Activated B cell treated with CpG ODN at 0.5 μM for 24 hours (primary cell): ENCODE measurements at places on chromosomes 12 and 14. TPM values are rescaled to one million over a fixed set of nuclear protein-coding genes. Genes with fewer than 3 reads are reported as not detected.

GRCh38 chr12:92124689-92125029 is 21.0 kb downstream of the BTG1 start:
- DNase-seq, result no peak

The TMEM132C gene
- total RNA-seq, result not detected in 2 replicates

- DNase-seq, result no peak
Observed at GRCh38 chr12:21336656-21337055, 1.9 kb upstream of the SLCO1A2 start.

The FGD6 gene
- total RNA-seq, result 3.7 and 5.4 TPM in 2 replicates

DNA sequence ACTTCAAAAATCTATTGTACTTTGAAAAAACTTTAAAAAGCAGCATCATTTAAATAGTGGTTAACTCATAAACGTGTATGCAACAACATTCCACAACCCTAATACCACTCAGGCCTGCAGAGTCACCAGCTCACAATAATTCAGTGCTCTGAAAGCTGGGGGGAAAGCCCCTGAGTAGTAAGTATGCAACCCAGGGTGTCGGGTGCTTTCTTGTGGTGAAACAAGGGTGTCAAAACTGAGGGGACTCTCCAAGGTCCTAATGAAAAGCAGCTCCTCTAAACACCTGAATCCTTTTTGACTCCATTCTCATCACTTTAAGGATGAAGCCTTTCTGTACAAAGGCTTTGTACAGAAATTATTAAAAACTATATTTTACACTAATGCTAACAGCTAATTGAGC is 33.7 kb downstream of the FGFR1OP2 start:
- no peak for DNase-seq

DNA sequence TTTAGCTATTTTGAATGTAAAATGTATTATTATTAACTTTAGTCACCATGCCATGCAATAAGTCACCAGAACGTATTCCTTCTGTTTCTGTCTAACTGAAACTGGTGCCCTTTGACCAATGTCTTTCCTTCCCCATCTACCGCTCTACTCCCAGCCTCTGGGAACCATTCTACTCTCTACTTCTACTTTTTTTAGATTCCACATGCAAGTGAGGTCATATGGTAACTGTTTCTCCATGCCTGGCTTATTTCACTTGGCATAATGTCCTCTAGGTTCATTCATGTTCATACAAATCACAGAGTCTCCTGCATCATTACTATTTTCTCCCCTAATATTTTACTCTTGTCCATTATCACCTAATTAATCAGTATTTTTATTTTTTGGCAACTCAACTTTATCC is 160.1 kb downstream of the TMX1 start:
- no peak for DNase-seq

DNA sequence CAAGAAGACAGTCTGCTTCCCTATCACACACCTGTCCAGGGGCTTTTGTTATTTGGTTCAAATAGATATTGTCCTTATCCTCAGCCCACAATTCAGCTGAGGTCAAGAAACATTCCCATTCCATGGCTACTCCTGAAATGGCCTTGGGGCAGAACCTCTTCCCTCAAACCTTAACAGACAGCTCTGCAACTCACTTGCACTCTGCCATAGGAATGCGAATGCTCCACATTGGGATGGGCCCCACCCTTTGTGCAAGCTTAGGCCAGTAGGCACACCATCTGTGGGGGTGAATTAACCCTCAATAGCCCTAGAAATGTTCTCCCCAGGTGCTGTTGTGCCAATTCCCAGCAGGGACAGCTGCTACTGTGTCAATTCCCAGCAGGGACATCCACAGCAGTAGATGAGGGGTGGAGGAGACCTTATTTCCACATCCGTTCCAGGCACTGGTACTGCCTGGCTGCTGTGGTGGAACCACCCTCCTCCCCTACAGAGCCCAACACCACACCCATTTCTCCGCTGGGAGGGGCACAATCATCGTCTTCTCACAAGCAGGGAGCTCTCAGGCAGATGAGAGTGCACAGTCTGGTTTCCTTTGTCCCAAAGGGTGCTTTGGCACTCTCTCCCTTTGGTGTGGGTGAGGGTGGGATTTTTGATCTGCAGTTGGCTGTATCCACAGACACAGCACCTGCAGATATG is 42.3 kb upstream of the GLIPR1 start:
- no peak for DNase-seq

DNA sequence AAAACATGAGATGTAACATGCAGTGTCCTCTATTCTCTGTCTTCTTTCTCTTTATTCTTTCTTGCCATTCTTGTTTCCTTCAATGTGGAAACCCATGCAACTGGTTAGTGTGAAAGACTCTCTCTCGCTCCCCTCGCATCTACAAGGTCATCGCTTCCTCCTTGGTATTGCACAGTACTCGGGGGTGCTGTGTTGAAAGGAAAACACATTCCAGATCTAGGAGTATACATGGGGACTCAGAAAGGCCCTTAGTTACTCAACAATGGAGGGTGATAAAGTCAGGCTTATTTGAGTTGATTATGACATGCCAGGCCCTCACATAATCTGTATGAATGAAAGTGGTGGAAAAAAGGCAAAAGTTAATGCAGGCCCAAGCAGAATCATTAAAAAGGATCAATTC is 75.5 kb upstream of the OVCH1 start:
- no peak for DNase-seq

- no peak for DNase-seq
Observed at GRCh38 chr12:67520606-67521005, 127.9 kb upstream of the DYRK2 start.

DNA sequence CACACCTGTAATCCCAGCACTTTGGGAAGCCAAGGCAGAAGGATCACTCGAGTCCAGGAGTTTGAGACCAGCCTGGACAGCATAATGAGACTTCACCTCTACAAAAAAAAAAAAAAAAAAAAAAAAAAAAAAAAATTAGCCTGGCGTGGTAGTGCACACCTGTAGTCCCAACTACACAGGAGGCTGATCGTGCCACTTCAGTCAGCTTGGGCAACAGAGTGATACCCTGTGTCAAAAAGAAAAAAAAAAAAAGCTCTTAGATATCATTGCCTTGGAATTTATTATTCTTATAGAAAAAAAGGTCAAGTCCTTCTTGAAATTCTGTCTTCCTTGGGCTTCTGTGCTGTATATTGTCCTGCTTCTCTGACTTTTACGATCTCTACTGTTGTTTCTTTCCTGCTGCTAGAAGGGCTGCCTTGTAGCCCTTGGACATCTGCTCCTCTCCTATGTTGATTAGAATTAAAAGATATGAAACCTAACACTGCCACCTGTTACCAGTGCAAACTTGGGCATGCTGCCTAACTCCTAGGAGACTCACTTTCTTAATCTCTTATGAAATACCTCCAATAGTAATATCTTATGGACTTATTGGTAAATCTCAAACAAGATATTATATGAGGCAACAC is 5.7 kb downstream of the TMEM19 start:
- no peak for DNase-seq

DNA sequence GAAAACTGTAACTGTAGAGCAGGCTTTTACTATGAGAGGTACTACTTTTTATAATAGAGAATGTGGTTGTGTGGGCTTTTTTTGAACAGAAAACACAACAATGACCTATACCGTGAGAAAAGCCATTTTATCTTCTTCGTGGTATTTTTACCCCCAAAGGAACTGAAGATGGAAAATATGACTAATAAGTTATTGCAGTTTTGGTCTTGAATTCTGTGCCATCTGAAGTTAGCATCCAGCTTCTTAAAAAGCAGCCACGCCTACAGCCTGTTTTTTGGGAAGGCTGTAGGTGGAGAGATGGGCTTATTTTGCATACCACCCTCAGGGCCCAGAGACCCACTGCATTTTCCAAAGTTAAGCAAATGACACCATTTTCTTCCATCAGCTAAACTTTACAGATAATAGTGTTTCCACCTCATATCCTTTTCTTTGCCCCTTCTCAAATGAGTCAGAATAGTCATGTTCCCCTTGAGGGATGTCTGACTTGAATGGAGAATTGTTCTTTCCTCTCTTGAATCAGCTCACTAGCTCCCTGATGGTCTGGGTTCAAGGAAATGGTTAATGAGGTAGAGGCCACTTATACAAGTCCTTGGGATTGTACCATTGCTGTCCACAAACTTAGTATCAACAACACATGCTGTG is 53.0 kb downstream of the TBC1D30 start:
- no peak for DNase-seq

The PAPLN gene
- 0.42 and 0.46 TPM in 2 replicates for total RNA-seq

DNA sequence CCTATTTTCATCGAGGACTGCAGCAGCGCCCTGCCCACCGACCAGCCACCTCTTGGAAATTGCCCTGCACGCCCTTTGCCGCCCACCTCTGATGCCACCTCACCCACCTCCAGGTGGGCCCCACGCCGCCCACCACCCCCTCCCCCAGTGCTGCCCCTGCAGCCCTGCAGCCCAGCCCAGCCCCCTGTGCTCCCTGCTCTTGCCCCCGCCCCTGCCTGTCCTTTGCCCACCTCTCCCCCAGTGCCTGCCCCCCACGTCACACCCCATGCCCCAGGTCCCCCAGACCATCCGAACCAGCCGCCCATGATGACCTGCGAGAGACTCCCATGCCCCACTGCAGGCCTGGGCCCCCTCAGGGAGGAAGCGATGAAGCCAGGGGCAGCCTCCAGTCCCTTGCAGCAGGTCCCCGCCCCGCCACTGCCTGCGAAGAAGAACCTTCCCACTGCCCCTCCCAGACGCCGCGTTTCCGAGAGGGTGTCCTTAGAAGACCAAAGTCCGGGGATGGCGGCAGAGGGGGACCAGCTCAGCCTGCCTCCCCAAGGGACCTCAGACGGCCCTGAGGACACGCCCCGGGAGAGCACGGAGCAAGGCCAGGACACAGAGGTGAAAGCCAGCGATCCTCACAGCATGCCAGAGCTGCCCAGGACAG is 96.5 kb downstream of the LGMN start:
- no peak for DNase-seq

GRCh38 chr14:34180869-34181268 is 230.0 kb upstream of the EGLN3 start:
- no peak for DNase-seq

The EXOC3L4 gene
- total RNA-seq, result not detected in 2 replicates

The KRT8 gene
- total RNA-seq, result 0.33 and 0.34 TPM in 2 replicates

The FITM1 gene
- total RNA-seq, result 2.3 and 2.4 TPM in 2 replicates

GRCh38 chr14:53824061-53824460 is 132.6 kb downstream of the BMP4 start:
- no peak for DNase-seq

GRCh38 chr12:130557886-130558765 is 158.0 kb downstream of the RIMBP2 start:
- DNase-seq, result no peak

GRCh38 chr12:53670308-53670707 is 5.6 kb downstream of the ATP5MC2 start:
- no peak for DNase-seq

GRCh38 chr14:29663281-29663801 is 264.3 kb downstream of the PRKD1 start:
- no peak for DNase-seq

The DHRS4L2 gene
- total RNA-seq, result 12.7 and 17.9 TPM in 2 replicates

The RNFT2 gene
- 7.5 and 8.7 TPM in 2 replicates for total RNA-seq

The VWF gene
- total RNA-seq, result not detected in 2 replicates

DNA sequence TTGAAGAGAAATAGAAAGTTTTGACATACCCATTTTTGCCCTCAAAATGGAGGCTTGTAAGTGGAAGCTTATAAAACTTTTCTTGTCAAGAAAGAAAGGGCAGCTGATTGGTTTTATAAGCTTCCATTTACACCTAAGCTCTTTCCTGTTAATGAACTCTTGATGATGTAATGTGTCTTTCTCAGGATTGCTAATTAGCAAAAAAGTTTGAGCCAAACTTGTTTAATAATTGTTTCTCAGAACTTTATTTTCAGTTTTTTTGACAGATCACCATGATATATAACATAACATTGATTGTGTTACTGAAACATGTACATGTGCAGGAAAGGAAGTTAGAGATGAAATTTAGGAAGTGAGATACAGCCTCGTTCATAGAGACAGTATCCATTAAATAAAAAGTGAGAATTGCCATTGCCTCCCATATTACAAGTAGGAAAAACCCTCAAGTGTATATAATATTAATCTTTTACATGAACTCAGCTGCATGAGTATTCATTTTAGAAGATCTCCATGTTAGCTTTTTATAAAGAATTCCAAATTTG is 26.8 kb downstream of the RIC8B start:
- DNase-seq, result no peak

The KCNK13 gene
- not detected in 2 replicates for total RNA-seq

GRCh38 chr12:123150744-123151456 is at the start of gene PITPNM2:
TSS of gene PITPNM2 (minus strand) at chr12:123151090. CDS start at chr12:123034590, 116,500 bp downstream.
- DNase-seq, result peak; percentile 68

The CLEC6A gene
- not detected in 2 replicates for total RNA-seq

The IQSEC3 gene
- total RNA-seq, result not detected in 2 replicates

- no peak for DNase-seq
Observed at GRCh38 chr14:22980672-22981089, 1.7 kb downstream of the AJUBA start.

The FBXO34 gene
- total RNA-seq, result 19.7 and 20.4 TPM in 2 replicates

DNA sequence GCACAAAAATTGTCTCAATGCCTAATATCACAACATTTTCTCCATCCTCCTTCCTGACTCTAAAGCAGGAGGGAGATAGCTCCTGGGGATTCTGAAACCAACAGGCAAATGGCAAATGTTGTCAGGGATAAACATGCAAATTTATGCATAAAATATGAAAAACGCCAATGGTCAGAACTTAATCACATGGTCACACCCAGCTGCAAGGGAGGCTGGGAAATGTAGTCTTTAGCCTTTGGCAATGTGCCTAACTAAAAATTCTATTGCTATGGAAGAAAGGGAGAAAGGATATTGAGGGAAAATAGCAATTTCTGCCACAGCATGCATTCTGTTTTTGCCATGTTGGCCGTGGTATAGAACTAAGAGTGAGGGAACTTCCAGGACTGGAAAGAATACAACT is 11.7 kb upstream of the OASL start:
- DNase-seq, result no peak

DNA sequence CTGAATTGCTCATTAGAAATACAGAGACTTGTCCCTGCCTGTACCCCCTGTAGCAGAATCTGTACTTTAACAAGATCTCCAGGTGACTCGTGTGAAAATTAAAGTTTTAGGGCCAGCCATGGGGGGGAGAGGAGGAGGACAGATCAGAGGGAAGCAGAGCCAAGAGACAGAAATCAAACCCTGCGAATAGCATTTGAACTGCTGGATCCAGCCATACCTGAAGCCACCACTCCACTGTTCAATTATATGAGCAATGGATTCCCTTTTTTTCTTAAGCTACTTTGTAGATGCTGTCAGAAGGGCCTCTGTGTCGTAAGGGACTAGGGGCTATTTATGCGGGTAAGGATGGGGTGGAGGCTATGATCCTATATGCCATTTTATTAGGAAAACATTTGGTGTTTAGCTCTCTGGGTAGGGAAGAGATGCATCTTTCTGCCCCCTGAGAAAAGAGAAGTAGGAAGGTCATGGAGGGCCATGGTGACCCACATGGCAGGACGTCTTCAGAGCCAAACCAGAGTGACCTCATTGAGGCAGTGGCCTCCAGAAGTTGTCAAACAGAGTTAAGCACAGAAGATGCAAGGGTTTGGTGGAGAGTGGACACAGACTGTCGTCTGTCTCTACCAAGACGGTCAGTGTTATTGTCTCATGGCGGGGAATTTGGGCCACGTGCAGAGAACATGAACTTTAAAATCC is 203.9 kb downstream of the PHETA1 start:
- no peak for DNase-seq
